ENCODE measurements at places on chromosomes 4 and X.

DNA sequence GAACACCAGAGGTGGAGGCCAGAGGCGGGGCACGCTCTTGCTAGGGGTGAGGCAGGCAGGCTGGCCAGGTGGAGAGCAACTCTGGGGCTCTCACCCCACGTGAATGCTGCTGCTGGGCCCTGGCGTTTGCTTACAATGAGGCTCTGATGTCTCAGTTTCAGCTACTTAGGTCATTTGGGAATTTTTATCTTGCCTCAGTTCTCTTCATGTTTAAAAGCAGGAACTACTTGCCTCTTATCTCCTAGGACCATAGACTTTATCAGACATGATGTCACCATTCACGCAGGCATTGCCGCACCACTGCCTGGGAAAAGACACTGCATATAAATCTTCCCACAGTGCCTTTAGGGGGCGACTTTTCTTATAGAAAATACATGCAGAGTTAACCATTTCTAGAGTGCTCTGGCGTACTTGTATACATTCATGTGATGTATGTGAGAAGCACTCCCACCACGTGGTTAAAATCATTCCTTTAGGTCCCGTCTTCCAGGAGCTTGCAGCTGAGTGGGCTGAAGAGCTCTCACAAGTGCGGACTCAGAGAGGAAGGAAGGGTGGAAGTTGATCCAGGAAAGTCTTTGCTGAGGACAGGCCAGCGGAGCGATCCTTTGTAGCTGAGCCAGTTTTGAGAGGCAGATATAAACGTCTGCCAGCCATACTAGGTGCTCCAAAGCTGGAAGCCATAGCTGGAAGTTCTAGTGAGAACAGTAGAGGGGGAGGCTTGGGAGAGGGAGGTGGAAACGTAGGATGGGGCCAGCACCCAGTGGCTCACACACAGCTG lies 84.3 kb upstream of the CLDN34 start:
- no peak for DNase-seq

DNA sequence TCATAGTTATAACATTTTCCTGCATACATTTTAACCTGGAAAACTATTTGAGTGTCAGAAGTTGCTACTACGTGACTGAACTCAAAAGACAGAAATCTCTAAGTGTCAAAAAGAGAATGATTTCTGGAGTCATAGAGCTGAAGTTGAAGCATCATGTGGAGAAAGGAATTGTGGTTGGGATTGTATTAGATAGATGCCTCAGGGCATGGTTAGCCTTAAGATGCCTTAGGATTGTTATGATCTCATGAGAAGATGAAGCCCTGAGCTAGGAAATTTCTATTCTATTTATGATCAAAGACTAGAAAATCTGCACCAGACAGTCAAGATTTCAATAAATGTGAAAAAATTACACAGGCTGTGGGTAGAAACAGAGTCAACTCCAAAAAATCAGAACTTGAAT lies 20.2 kb downstream of the EPGN start:
- DNase-seq: no peak

DNA sequence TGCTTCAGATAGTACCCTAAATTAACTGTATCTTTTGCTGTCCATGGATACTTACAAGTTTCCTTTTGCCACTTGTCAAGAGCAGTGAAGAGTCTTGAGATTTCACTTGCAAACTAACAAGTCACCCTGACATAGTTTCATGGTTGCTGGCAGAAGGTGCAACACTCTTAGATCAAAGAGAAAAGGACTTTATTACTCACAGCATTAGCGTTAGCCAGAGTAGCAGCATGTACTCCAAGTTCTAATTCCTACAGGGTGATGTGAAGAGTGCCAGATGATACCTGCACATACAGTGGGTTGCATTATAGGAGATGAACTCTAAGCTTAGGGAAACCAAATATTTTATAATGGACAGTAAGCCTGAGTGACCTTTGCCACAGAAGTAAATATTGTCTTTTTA lies 47.9 kb downstream of the NDST3 start:
- DNase-seq: no peak

DNA sequence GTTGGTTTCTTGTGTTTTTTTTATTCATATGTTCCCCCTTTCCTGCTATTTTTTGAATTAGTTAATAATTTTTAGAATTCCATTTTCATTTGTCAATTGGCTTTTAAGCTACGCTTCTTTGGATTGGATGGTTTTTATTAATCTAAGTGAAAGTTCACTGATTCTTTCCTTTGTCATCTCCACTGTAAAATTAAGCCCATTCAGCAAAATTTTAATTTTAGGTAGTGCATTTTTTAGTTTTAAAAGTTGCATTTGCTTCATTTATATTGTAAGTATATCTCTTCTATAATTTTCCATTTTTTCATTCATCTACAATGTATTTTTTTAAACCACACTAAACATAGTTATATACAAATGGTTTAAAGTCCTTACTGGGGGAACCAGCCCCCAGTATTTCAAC lies 417.3 kb upstream of the HTR2C start:
- no peak for DNase-seq

GRCh38 chr4:78424461-78424860 lies 127.1 kb upstream of the ANXA3 start:
- DNase-seq: no peak

DNA sequence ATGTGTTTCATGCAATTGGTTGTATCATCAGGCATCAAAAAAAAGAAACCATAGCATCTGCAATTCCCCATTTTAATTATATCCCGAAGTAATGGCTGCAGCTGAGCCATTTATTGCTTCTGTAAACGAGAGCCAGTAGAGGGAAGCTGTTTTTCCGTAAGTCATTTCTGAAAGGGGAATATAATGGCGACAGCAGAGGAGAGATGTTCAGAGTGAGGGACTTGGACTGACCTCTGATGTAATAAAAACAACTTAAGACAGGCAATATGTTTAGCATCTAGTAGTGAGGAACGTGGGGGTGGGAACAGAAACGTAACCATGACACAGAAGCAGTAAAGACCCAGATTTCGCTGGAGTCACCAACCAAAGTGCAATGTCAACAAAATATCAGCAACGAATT lies 31.5 kb upstream of the NAA11 start:
- no peak for DNase-seq

DNA sequence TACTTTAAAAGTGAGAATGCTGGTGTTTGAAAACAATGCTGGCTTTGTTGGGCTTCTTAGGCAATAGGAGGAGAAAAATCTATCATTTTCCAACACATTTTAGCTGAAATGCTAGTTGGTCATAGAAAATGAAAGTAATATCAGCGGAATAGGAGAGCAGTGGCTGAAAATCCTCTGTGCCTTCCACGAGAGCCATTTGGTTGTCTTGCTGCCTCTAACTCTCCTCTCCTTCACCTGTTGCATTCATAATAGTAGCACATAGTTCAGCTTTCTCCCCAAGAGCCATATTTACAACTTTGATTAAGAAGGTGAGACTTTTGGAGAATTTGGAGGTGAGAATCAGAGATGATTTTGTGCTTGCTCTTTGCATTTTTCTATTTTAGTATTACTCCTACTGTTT lies 849.4 kb upstream of the FTHL17 start:
- no peak for DNase-seq

- DNase-seq: no peak
These were observed 398.8 kb upstream of the RPS6KA3 start for GRCh38 chrX:20665481-20665880.

GRCh38 chrX:12115377-12115776 lies 22.9 kb upstream of the FRMPD4 start:
- DNase-seq: no peak

GRCh38 chrX:15301924-15302323 lies 13.5 kb downstream of the ASB11 start:
- DNase-seq: no peak

DNA sequence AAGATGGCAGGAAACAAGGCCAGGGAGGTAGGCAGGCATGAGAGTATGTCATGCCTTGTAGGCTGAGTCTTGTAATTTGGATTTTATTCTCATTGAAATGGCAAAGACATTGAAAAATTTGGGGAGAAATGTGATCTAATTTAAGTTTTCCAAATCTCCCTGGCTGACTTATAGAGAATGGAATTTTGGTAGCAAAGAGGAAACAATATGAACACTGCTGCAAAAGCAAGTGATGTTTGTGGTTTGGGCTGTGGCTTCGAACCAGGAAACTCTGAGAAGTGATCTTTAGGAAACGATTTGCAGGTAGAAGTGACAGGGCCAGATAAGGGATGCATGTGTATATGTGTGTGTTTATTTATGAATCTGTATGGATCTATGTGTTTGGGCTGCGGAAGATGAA lies 35.6 kb downstream of the ARSJ start:
- no peak for DNase-seq

Data from stimulated activated CD8-positive, alpha-beta memory T cell treated with anti-CD3 and anti-CD28 coated beads, Interleukin-4, amount 100 ng/mL, for 1 hour (primary cell).